ENCODE measurements at places on chromosomes 7 and 10.
A peak's percentile ranks its signal among the peaks of the same experiment; 100 is the strongest.

- DNase-seq, result peak; percentile 76
These were observed at the start of gene MINDY4 for GRCh38 chr7:30771174-30771879. MINDY4 (plus strand) TSS chr7:30771417; CDS start chr7:30771494, 77 bp downstream.

- no peak for DNase-seq
These were observed 115.8 kb upstream of the LANCL2 start for GRCh38 chr7:55249332-55249731.

- no peak for DNase-seq
These were observed 200.1 kb downstream of the SDHAF3 start for GRCh38 chr7:97317575-97317974.

GRCh38 chr7:127782654-127783559 lies 130.9 kb downstream of the SND1 start:
- DNase-seq, result no peak

GRCh38 chr10:53843736-53844362 lies 957.2 kb downstream of the PCDH15 start:
- DNase-seq, result no peak
